CD4-positive, alpha-beta T cell treated with Interleukin-10 for 1 hour (primary cell): ENCODE measurements at places on chromosomes 2 and 18.
A peak's percentile ranks its signal among the peaks of the same experiment; 100 is the strongest.

DNA sequence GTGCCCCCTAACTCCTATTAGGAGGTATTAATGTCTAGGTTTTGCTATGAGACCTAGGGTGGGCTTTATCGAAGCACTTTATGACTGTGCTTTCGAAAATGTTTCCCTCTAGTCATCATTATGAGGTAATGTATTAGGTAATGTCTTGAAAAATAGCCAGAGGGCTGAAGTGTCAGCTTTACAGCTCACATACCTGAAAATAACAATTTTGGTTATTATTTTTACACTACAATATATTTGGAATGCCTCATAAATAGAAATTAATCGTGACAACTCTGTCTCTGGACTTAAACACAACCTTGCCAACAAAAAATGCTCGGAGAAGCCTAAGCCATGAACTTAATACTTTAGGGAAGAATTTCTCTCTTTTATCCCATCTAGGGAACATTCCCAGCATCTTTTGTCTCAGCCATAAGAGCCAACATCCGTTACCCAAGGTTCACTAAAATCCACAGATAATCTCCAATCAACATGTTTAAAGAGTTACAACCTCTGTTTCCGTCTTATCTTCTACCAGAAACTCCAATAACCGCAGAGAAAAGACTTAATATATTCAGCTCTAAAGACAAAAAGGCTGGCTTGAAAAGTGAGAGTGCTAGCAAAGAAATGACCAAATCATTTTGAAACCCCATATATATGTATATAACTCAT is 130.9 kb upstream of the RND3 start:
- DNase-seq: no peak

GRCh38 chr2:63057249-63058143 is 6.9 kb downstream of the OTX1 start:
- no peak for DNase-seq

- DNase-seq: no peak
Measured at GRCh38 chr2:34098256-34098655, 499.2 kb upstream of the FAM98A start.

- DNase-seq: no peak
Measured at GRCh38 chr2:104318001-104318665, 535.8 kb upstream of the POU3F3 start.

DNA sequence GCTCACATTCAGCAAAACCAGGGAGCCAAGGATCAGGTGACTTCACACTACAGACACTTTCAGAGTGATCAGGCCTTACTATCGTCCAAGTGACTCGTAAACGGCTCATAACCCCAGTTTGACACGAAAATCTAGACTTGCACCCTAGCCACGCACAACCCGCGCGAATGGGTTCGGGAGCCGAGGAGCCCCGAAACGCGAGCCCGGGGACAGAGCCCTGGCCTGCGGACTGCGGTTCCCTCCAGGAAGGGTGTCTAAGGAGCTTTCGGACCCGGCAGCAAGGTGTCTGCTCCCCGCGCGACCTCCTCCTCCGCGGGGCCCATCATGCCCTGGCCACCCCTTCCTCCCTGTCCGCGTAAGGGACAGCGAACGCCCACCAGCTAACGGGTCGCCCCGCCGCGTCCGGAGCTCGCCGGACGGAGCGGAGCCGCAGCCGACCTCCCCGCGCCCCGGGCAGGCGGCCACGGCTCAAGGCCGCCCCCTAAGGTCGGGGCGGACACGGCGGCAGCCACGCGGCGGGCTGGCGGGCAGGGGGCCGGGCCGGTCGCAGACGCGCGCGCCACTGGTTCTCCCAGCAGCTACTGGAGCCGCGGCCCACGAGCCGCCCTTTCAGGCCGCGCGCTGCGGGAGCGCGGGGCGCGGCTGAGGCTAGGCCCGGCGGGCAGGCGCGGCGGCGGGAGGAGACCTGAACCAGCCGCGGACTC is 575 bp downstream of the ATL2 start:
- DNase-seq: peak; percentile 63

GRCh38 chr18:62485684-62486083 is 37.1 kb upstream of the ZCCHC2 start:
- DNase-seq: no peak

- DNase-seq: no peak
Measured at GRCh38 chr2:227163998-227164762, at the start of the genes COL4A3 and COL4A4. TSS of gene COL4A3 (plus strand) at chr2:227164624. CDS start at chr2:227164727, 103 bp downstream. TSS of gene COL4A4 (minus strand) at chr2:227164205. CDS start at chr2:227147483, 16,722 bp downstream.

- no peak for DNase-seq
Measured at GRCh38 chr2:143572421-143572820, 443.2 kb downstream of the ARHGAP15 start.

GRCh38 chr2:206023183-206023582 is 62.8 kb downstream of the INO80D start:
- DNase-seq: no peak

DNA sequence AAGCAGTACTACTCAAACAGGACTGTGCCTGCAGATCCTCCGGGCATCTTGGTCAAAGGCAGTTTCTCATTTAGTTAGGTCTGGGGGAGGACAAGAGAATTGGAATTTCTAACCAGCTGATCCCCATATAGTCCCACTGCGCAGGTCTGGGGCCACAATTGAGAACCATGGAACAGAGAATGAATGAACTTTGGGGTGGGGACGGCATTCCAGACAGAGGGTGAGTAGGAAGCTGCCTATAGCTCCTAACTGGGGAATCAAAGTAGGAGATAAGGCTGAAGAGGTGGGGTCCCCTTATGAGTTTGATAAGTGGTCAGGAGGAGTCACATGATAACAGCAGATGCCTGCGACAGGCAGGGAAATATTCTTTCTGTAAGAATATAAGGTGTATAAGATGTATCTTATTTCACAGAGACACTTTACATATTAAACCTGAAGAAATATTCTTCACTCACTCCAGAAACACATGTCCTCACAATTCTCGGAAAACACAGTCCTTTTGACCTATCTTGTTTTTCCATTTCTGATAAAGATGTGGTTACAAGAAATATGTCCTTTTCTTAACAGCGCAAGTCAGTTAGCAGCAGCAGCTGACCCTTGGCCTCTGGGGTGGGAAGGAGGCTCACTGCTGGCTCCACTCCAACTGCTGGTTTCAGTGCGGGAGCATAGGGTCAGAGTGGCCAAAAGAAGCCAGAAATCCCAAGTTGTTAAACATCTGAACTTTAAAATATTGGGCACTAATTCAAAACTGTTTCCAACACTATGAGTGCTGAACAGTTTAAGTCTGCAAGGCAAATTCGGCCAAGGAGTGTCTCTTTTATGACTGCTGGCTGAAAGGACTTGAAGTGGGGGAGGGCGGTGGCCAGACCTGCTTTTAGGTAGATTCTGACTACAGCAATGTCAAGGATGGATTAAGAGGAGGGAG is 12.6 kb upstream of the TMEM214 start:
- DNase-seq: no peak

GRCh38 chr2:200713704-200714064 is 98.0 kb upstream of the BZW1 start:
- DNase-seq: no peak

- DNase-seq: no peak
Measured at GRCh38 chr2:45867800-45868199, 216.3 kb downstream of the PRKCE start.

- no peak for DNase-seq
Measured at GRCh38 chr2:79899196-79899595, 386.3 kb downstream of the CTNNA2 start.

DNA sequence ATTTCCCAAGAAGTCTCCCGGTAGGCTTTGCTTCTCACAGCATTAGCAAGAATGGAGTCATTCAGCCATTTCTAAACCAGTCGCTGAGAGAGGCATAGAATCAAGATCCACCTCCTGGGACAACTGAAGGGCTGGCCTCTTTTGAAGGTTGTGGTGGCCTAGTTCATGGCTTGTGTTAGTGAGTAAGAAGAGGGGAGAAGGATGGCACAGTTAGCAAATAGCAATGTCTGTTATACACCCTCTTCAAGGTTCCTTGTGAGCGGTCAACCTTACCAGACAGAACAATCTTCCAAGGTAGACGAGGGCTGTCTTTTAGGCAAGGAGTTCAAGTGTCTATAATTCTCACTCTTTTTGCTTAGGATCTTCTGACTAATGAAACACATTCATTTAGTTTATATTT is 35.4 kb upstream of the DNAH7 start:
- DNase-seq: no peak

GRCh38 chr2:75466708-75467311 is 93.9 kb downstream of the EVA1A start:
- DNase-seq: no peak

- no peak for DNase-seq
Measured at GRCh38 chr18:37391698-37392548, 173.7 kb downstream of the CELF4 start.

DNA sequence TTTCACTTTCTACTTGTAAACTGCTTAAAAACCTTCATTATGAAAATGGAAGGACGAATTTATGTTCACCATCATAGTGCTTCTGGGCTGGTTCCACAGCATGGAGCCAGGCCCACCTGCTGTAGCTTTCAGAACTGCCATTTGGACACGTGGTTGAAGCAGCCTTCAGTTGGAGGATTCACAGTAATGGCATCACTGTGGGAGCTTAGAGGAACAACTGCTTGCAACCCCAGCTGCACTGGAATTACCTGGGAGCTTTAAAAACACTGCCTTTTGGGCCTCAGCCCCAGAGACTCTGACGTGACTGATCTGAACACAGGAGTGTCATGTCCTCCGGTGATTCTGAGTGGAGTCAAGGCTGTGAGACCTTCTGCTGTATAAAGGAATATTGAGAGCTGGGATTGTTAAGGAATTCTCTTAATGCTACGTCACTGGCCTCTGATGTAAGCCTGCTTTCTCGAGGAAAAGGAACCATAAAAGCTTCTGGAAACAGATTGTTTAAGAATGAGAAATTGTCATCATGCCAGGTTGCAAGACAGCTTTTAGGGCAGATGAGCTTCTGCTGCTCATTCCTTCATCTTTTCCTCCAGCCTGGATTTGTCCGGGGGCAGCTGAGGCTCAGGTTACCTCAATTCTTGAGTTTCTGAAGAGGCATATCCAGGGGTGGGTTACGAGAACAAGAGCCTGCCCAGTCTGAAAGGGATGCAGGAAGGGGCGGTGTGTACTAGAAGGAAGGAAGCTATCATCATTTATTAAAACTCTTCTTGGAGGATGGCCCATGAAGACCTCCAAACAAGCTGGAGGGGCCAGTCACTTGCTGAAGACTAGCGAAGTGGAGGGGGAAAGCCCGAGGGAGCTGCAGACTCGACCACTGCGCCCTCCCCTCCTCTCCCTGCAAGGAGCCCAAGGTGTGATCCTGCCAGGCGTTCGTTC is 1.3 kb upstream of the IL1R1 start:
- DNase-seq: no peak

DNA sequence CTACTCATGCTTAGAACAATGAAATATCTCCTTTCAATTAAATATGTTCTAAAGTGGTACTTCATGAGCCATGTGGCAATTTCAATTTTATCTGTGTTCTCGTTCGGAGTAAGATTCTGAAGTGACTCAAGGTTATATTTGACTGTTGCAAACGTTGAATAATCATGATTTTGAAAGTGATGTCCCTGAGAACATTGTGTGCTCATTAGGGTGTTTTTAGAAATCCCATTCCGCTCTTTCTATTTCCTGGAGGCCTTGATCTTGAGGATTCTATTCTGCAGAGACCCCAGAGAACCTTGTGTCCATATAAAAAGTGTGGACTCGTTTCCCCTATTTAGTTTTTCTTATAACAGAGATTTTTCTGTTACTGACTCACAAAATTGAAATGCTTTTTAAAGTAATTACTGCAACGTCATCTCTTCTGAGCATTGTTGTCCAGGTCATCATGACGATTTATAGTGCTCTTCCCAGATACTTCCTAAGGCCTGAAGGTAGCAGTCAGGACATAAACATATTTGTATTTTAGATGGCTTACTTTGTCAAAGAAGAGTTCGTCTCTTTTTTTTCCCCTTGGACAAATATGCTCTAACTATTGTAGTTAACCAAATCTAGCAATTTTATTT is 27.2 kb downstream of the IL1R2 start:
- no peak for DNase-seq

DNA sequence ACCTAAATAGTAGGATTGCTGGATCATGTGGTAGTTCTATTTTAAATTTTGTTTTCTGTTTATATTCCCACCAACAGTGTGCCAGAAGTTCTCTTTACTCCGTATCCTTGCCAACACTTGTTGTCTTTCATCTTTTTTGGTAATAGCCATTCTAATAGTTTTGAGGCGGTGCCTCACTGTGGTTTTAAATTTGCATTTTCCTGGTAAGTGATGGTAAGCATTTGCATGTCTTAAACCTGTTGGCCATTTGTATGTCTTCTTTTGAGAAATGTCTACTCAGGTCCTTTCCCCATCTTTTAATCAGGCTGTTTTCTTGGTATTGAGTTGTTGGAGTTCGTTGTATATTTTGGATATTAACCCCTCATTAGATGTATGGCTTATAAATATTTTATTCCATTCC is 51.6 kb downstream of the REL start:
- no peak for DNase-seq

DNA sequence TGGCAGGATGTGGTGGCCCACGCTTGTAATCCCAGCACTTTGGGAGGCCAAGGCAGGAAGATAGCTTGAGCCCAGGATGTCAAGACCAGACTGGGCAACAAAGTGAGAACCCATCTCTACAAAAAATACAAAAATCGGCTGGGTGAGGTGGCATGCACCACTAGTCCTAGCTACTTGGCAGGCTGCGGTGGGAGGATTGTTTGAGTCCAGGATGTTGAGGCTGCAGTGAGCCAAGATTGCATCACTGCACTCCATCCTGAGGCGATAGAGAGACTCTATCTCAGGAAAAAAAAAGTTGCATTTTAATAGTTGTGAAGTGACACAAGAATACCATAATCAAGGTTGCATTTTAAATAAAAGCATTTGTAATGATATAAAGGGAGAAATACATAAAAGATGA is 124.1 kb upstream of the SLC38A11 start:
- no peak for DNase-seq

DNA sequence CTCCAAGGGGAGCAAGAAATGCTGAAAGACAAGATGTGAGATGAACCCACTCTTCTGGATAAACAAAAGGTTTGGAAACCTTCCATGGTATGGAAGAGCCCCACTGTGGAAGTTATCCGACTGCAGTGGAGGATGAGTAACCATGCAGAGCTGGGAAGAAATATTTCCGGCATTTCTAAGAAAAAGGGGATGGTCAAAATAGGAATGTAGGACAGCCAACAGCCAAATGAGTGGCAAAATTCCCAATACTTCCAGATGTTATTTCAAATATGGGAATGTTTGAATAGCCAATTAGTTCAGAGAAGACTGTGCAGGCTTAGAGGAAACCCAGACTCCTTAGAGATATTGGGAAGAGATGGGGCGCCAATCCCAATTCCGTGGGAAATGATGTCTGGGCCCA is 246.8 kb downstream of the RAD51AP2 start:
- no peak for DNase-seq

GRCh38 chr18:471716-472115 is 28.8 kb downstream of the COLEC12 start:
- no peak for DNase-seq

- DNase-seq: no peak
Measured at GRCh38 chr2:208294482-208295024, 28.5 kb downstream of the PIKFYVE start.

- no peak for DNase-seq
Measured at GRCh38 chr2:34570266-34570872, 971.3 kb upstream of the FAM98A start.

GRCh38 chr2:219128396-219128795 is 32.2 kb downstream of the NHEJ1 start:
- DNase-seq: no peak

GRCh38 chr2:179443180-179443579 is 178.5 kb upstream of the SESTD1 start:
- DNase-seq: no peak
